ENCODE measurements at places on chromosomes 4 and X.

DNA sequence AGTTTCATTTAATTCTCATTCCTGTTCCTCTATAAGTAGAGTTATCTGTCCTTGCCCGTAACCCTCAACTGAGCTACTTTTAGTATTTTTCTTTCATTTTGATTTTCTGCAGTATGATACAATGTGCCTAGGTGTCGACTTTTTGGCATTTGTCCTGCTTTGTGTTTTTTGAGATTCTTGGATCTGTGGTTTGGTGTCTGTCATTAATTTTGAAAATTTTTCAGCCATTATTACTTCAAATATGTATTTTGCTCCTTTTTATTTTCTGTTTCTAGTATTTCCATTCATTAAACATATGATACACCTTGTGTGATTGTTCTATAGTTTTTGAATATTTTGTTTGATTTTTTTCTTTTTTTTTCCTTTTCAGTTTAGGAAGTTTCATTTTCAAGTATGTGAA, 598.9 kb downstream of the SPOCK3 start:
- no peak for DNase-seq

DNA sequence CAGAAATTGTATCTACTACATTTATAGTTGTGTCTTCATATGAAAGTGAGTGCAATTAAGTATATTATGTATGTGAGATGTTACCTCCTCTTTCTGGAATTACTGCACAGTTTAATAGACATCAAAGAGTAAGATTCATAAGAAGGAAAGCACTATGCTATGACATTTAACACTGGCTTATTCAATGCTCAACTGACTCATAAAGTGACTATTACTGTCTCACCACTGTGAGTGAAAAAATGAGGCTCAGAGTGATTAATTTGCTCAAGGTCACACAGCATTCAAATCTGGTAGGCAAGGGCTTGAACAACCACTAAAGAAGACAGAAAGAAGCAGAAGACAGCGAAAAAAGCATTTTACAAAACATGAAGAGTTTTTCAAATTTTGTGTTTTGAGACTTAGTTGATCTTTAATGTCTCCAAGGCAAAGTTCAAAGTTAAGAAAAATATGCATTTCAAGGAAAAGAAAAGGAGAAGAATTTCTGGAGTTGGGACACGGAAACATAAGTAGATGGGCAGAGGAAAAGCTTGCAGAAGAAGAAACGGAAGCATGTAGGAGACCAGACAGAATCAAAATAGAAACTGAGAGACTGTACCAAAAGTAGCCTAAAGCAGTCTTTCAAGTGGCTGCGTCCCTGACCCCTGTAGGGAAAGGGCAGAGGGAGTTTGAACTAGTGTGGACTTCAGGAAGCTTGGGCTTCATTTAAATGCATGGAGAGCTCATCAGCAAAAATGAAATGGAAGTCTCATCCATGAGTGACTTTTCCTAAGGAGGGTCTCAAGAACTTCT, 66.3 kb downstream of the KCNIP4 start:
- DNase-seq: no peak

- no peak for DNase-seq
Measured at GRCh38 chrX:43716696-43717095, 60.6 kb downstream of the MAOA start.

- no peak for DNase-seq
Measured at GRCh38 chrX:39967348-39967747, 130.4 kb downstream of the BCOR start.

DNA sequence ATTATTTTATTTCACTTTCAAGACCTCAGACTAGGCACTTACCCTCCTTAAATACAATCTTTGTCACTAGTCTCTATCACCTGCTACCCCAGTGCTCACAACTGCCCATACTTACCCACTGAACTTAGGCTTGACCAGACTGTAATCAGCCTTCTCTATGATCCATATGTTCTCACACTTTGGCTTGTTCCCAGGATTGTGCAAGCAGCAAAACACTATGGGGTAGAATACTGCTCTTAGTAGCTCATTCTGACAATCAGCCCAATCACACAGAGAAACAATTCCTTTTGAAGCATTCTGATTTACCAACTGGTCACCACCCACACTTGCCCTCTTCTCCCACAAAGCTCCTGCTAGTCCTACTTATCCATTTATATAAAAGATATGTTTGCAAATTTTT, 878.3 kb downstream of the FSTL5 start:
- DNase-seq: no peak

GRCh38 chrX:13128104-13128503, 83.7 kb upstream of the FAM9C start:
- no peak for DNase-seq

GRCh38 chr4:145440292-145441007, 41.2 kb upstream of the SMAD1 start:
- no peak for DNase-seq

DNA sequence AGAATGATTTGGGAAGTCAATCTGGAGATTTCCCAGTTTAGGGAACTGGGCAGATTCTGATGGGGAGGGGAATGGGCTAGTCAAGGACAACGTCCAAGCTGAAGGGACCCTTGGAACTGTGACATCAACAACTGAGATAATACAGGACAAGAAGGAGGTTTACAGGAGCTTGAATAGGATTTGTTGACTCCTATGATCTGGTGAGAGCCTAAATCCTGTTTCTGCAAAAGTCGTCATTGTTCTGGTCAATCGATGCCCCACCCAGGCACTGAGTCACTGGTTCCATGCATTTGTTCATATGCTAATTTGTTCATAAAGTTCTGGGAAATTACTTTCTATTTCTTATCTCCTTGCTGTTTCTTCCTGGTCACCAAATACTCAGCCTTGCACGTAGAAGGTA, 15.3 kb upstream of the PDGFRA start:
- DNase-seq: no peak

All from stimulated activated CD8-positive, alpha-beta memory T cell treated with anti-CD3 and anti-CD28 coated beads, Interleukin-15, amount 100 ng/mL, for 4 hours (primary cell).